Effector memory CD4-positive, alpha-beta T cell (primary cell): ENCODE measurements at places on chromosomes 6 and 20.

- no peak for DNase-seq
Measured at GRCh38 chr20:64049878-64050260, 430 bp upstream of the SOX18 start.

GRCh38 chr6:25717866-25718740, 36.4 kb upstream of the SLC17A4 start:
- DNase-seq: no peak

DNA sequence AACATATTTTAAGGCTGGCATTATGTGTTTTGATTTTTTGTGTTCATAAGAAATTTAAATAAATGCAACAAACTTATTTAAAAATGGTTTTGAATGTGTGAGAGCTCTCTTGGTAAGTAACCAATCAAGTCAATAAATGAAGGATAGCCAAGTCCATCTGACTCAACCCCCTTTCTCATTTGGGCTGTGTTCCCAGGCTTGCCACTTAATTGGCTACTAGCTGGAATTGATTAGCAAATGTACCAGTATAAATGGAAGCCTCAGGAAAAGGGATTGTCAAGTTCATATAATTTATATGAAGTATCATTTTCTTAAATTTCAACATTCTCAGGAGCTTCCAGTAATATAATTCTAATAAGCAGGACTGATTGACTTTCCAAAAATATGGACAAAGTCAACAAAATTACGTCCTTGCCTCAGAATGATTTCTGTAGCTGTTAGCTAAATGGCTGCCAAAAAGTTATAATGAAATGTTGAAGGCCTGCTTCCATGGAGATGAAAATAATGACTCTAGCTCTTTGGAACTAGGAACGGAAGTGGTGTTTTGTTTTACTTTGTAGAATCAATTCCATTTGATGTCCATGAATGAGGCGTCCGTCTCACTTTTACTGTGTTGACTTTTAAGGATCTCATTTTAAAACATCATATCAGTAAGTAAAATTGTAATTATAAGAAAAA, 614.9 kb downstream of the CDH26 start:
- DNase-seq: no peak

- no peak for DNase-seq
Measured at GRCh38 chr6:158711264-158711663, 61.4 kb downstream of the SYTL3 start.

DNA sequence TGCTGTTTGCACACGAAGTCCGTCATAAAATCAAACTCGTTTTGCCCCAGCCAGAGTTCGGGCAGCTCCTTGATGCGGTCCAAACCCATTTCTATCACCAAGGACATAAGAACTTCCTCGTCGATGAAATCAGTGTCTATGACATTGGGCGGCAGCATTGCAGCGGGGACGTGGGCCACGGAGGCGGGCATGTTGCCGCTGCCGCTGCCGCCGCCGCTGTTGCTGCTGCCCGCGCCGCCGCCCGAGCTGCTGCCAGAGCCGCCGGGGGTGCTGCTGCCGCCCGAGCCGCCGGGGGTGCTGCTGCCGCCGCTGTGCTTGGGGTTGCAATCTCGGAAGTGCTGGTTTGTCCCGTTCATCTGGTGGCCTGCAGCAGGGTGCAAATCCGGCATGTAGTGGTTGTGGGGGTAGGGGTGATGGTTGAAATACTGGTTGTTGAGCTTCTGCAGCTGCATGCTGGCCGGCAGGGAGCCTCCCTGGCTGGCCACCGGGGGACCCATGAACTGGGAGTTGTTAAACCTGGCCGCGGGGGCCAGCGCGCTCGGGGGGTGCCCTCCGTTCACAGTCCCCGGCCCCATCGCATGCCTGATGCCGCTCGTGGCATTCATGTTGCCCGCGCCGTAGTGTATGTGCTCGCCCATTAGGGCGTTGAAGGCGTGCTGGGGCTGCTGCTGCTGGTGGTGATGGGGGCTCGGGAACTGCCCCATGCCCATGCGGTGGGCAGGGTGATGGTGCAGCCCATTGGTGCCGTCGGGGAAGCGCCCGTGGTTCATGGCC, 1.1 kb downstream of the CITED2 start:
- DNase-seq: peak; percentile 42

GRCh38 chr20:43903953-43904826, 10.5 kb upstream of the TOX2 start:
- no peak for DNase-seq
